ENCODE measurements at places on chromosomes 5 and 9.
A peak's percentile ranks its signal among the peaks of the same experiment; 100 is the strongest.

DNA sequence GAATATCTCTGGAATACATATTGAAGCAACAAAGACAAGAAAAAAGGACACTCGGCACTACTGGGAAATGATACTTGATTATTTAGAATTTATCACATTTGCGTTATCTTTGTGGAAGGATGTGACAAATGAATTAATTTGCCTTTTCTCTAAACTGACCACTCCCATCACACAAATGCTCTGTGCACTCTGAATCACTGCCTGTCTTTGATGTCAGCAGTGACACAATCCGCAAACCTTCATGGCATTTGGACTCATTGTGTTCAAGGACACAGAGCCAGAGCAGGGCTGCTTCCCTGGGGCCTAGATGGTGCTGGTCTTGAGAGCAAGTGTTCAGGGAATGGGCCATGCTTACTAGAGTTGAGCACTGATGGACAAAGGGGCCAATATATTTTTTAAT is 4.9 kb upstream of the KIF4B start:
- no peak for DNase-seq

GRCh38 chr5:34059977-34060376 is 17.0 kb upstream of the C1QTNF3 start:
- no peak for DNase-seq

DNA sequence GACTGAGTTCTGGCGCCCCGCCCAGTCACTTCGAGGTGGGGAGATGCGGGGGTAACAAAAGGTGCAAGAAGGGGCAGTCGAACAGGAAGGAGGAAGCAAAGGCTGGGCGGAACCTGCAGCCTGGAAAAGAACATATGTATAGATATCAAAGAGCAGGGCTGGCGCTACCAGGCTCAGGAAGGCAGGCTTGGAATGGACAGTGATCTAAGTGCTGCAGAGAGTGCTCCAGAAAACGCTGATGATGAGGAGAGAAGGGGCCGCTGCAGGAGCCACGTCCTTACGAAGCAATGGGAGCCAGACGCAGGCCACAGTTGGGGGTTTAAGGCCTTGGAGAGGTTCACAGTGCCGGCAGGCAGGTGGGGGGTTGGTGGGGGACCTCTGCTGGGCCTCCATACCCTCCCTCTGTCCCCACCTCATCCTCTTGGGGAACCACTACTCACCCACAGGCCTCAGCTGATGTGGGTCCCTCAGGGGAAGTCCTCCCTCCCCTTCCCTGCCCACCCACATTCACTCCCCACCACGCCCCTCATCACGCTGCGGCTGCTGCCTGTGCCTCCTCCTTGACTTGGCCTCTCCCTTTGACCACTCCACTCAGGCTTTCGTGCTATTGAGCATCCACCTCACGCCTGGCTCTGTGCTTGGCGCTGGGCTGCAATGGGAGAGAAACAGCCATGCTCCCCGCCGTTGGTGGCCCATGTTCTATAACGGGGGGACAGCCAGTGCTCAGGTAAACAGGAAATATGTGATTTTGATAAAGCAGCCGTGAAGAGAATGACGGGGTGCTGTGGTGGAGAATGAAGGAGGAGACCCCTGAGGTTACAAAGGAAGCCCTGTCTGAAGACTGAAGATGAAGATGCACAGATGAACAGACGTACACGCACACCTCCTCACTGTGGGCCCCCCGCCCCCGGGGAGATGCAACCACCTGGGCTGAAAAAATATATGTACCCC is 40.5 kb upstream of the RPL26L1 start:
- no peak for DNase-seq

DNA sequence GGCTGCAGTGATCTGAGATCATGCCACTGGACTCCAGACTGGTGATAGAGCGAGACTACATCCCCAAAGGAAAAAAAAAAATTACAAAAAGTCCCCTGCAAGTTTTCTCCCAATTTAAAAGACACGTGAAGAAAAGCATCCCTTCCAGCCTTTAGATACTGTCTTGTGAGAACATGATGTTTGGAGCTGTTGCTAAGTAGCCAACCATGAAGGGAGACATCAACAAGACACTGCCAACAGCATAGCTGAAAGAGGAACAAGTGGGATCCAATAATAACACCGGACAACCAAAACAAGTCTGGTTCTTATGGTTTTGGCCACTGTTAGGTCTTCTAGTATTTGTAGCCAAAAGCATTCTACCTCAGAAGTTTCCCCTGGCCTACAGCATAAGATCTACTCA is 118.9 kb upstream of the CCDC180 start:
- DNase-seq, result no peak

- DNase-seq, result no peak
Measured at GRCh38 chr9:98927724-98928123, 16.0 kb upstream of the COL15A1 start.

DNA sequence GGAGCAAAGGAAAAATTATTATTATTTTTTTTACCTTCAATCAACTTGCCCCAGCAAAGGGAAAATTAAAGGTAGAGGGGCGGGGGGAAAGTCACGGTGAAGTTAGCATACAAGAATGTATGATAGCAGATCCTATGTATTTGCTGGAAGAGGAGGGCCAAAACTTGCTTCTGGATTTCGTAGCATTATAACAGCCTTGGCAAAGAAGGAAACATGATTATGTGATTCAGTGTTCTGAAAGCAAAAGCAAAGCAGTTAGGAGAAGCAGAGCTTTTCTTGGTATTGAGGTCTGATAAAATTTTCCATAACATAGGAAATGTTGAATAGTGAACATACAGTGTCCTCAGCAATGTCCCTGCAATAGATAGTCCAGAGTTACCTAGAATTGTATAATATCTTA is 32.4 kb downstream of the MAST4 start:
- no peak for DNase-seq

DNA sequence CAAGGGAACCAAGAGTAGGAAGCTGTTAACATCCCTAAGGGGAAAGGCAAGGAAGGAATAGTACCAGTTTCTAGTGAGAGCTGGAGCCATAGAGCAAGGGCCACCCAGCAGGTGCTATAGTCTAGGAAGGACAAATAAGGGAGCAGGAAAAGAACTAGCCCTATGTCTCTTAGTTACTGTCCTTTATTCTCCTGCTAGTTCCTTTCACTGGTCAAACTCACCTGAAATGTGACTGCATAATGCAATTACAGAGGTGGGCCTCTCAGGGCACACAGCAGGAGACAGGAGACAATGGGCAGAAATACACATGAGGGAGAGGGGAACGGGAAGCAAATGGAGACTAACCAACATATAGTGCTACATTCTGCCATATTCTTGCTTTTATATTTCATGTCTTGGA is 26.7 kb upstream of the FRMPD1 start:
- no peak for DNase-seq

GRCh38 chr5:54388811-54389210 is 66.7 kb upstream of the HSPB3 start:
- DNase-seq, result no peak

GRCh38 chr5:150143350-150144245 is 12.0 kb downstream of the PDGFRB start:
- peak; percentile 46 for DNase-seq

DNA sequence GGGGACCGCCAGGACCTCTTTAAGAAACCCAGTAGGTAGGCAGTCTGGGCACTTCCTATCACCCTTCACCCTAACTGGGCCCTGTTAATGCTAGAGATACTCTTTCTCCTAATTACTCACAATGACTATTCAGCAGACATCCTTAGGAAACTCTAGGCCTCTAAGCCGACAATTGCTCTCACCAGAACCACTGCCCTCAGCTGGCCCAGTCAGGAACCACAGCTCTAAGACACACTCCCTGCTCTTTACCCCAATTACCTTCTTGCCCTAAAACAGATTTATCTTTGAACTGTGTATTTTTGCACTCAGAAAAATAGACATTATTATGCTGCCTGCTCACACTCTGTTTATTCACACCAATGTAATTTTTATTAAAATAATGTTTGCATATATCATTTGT is 432.6 kb upstream of the SLC30A5 start:
- DNase-seq, result peak; percentile 34

DNA sequence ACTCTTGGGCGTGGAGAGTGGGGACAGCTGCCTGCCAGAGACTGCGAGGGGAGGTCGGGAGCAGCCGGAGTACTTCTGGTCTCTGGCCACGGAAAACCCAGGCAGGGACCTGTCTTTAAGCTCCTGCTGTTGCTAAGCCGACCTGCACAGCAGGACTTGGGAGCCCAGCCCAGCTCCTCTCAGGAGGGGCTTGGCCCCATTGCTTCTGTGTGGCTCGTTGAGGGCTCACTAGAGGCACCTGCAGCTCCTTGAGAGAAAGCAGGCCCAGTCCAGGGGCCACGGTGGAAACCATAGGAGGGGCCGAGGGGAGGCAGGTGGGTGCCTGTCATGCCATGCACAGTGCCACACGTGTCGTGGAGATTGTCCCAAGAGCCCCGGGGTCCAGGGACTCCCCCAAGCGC is 3.3 kb upstream of the LCN2 start:
- no peak for DNase-seq

DNA sequence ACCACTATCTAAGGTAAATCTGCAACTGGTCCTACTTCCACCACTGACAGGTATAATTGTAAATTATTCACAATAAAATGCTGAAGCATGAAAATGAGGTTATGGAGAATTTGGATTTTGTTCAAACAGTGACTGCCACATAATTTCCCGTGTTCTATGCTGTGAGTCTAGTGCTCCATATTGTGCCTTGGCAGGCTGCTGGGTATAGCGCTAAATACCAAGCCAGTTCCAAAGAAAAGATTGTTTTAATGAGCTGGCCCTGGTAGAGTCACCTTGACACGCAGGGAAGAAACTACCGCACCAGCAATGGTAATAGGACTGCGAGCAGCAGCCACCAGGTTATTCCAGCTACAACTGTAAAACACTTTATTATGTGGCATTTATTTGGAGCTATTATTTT is 30.4 kb downstream of the PSMB7 start:
- DNase-seq, result no peak

GRCh38 chr5:97877588-97877987 is 694.5 kb upstream of the RIOK2 start:
- DNase-seq, result no peak

DNA sequence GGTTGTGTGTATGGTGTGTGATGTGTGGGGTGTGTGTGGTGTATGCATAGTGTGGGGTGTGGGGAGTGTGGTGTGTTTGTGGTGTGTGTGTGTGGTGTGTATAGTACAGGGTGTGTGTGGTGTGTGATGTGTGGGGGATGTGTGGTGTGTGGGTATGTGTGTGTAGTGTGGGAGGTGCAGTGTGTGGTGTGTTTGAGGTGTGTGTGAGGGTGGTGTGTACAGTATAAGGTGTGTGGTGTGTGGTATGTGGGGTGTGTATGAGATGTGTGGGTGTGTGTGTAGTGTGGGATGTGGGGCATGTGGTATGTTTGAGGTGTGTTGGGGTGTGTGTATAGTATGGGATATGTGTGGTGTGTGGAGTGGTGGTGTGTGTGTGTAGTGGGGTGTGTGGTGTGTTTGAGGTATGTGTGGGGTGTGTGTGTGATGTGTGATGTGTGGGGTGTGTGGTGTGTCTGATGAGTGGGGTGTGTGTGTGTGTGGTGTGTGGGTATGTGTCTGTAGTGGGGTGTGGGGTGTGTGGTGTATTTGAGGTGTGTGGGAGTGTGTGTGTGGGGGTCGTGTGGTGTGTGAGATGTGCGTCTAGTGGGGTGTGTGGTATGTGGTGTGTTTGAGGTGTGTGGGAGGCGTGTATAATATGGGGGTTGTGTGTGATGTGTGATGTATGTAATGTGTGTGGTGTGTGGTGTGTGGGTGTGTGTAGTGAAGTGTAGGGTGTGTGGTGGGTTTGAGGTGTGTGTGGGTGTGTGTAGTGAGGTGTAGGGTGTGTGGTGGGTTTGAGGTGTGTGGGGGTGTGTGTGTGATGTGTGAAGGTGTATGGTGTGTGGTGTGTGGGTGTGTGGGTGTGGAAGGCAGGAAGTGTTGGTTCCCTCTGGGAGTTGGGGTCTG is 8.6 kb downstream of the ECSCR start:
- no peak for DNase-seq

- DNase-seq, result no peak
Measured at GRCh38 chr9:82490019-82490499, 501.5 kb downstream of the SPATA31D1 start.

DNA sequence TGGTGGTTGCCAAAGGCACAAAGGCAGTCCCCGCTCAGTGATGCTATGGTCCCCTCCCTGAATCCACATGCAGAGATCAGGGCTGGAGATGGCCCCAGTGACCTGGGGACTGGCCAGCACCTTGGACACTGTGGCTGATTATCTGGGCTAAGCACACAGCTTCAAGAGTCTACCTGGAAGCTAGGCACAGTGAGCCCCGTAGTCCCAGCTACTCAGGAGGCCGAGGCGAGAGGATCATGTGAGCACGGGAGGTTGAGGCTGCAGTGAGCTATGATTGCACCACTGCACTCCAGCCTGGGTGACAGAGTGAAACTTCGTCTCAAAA is 8.3 kb upstream of the SCGB3A1 start:
- no peak for DNase-seq

DNA sequence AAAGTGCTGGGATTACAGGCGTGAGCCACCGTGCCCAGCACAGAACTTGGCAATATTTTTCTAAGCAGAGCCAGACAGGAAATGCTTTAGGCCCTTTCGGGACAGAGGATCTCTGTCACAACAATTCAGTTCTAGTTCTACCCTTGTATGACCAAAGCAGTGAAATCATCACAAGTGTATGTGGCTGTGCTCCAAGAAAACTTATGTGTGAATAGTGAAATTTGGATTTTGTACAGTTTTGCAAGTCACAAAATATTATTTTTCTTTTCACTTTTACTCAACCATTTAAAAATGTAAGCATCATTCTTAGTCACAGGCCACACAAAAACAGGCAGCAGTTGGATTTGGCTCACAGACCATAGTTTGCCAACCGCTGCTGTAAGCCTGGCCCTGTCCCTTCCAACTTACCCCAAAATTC is 20.4 kb upstream of the PRUNE2 start:
- no peak for DNase-seq

GRCh38 chr5:65446682-65447081 is 35.0 kb downstream of the ADAMTS6 start:
- no peak for DNase-seq

DNA sequence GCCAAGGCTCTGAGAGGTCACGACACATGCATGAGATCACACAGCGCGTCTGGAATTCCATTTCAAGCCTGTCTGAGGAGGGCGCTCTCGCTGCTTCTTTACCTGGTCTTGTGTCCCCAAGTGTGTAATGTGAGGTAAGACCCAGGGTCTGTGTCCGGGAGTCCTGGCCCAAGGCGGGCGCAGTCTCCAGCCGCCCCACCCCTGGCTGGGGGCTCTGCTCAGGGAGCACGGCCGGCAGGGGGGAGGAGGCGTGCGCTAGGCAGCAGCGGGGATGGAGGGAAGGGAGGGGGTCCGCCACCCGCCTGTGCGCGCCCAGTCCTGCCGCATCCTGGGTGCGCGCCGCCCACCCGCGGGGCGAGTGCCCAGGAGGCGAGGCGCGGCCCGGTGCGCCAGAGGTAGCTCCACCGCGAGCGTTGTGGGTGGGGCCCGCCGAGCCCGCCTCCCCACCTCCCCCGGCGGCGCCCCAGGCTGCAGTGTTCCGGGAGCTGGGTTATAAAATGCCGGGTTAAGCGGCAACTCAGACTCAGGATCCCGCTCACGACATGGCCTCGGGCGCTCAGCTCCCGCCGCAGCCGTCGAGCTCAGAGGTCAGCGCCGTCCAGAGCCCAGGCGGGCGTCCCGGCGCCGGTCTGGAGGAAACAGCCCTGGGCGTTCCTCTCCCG is at the start of gene CCNI2:
CCNI2 (plus strand) TSS at position 473 of the 662 bp plus-strand sequence; CDS start at position 543, 70 bp downstream.
- DNase-seq, result peak; percentile 41
